EH (cell line): ENCODE measurements at places on chromosomes 16 and 17.

GRCh38 chr16:24555346-24555872 lies 16.0 kb downstream of the RBBP6 start:
- no peak for DNase-seq

DNA sequence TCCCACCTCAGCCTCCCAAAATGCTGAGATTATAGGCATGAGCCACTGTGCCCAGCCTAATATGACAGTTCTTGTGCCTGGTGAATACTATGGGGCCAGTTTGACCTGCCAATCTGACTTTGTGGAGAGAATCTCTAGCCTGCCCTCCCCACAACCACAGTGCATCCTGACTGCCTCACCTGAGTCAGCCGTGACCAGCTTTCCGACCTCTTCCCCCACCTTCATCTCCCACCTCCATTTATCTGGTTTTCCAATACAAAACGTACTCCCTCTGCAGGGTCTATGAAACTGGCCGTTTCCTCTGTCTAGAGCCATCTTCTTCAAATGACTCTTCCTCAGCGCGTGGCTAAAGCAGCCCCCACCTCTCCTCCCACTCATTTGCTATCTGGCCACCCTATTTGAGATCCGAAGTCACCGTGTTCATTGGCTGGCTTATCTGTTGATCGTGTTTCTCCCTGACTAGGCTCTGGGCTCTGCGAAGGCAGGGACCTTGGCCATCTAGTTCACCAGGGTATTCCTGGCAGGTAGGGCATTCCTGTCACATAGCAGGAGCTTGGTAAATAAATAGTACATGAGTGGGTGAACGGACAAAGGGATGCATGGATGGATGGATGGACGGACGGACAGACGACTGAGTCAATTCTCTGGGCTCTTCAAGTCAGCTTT lies 22.3 kb upstream of the PLLP start:
- no peak for DNase-seq

GRCh38 chr17:65290616-65291015 lies 153.4 kb downstream of the RGS9 start:
- DNase-seq = no peak

- DNase-seq = peak; percentile 49
These were observed 4.8 kb downstream of the EMP2 start for GRCh38 chr16:10575506-10576130.

DNA sequence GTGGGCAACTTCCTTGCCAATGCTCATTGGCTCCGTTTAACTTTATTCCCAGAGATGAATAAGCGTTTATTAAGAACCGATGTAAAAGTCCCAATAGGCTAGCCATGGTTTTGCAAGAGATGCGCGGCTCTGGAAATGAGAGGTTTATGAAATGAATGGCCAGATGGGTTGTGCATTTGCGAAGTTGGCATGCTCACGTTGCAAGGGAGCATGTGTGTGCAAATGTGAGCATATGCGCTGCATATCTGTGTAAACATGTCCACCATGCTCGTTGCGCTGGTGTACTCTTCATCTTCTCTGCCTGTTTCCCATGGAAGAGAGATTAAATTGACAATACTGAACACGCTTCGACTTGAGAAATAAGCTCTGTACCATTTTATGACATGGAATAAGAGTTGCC lies 848.6 kb upstream of the RBFOX1 start:
- DNase-seq = no peak

DNA sequence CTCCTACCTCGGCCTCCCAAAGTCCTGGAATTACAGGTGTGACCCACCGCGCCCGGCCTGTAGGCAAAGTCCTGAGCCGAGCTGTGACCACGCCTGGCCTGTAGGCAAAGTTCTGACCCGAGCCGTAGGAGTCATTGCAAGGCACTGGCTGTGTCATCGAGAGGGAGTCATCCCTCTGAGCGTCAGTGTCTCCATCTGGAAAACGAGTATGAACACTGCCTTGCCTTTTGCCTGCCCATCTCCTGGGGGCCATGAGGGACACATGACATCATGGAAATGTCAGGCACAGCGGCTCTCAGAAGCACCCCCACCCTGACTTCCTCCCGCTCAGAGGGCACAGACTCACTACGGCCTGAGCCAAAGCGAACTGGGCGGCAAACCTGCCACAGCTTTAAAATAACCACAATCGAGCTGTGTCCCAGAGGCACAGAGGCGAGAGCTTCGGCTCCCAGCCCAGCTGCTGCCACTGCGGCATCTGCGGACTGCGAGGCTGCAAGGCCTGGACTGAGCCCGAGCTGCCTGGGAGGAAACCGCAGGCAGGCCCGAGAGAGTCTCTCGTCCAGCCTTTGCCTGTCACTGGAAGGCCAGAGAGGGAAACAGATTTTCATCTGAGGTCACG lies 50.8 kb downstream of the RPH3AL start:
- no peak for DNase-seq

DNA sequence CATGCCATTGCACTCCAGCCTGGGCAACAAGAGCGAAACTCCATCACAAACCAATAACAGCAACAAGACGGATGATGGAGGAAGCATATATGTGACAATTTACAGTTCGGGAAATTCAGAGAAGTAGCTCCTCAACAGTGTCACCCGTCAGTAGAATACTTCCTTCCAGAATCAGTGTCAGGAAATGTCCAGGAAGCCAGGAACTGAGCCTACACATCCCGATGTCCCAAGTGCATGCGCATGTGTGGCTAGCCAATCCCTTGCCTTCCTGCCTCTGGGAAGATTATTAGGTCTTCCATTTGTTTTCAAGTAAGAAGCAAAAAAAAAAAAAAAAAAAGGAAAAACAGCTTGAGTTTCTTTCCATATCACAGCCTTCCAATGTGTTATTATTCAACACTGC lies 1.4 kb upstream of the PITPNC1 start:
- peak; percentile 26 for DNase-seq

- no peak for DNase-seq
These were observed 92.0 kb upstream of the ASIC2 start for GRCh38 chr17:33385133-33385532.

DNA sequence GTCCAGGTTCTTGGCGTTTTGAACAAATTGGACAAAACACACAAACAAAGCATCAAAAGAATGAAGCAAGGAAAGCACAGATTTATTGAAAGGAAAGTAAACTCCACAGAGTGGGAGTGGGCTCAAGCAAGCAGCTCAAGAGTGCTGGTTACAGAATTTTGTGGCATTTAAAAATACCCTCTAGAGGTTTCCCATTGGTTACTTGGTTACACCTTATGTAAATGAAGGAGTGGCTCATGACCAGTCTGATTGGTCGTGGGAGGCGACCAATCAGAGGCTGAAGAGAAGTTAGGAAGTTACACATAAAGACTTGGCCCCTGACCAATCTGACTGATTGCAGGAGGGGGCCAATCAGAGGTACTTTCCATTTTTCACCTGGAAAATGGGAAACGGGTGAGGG lies 1373.8 kb upstream of the GOT2 start:
- DNase-seq = peak; percentile 4

- peak; percentile 77 for DNase-seq
These were observed 19.9 kb upstream of the GPATCH8 start for GRCh38 chr17:44522883-44523671.

DNA sequence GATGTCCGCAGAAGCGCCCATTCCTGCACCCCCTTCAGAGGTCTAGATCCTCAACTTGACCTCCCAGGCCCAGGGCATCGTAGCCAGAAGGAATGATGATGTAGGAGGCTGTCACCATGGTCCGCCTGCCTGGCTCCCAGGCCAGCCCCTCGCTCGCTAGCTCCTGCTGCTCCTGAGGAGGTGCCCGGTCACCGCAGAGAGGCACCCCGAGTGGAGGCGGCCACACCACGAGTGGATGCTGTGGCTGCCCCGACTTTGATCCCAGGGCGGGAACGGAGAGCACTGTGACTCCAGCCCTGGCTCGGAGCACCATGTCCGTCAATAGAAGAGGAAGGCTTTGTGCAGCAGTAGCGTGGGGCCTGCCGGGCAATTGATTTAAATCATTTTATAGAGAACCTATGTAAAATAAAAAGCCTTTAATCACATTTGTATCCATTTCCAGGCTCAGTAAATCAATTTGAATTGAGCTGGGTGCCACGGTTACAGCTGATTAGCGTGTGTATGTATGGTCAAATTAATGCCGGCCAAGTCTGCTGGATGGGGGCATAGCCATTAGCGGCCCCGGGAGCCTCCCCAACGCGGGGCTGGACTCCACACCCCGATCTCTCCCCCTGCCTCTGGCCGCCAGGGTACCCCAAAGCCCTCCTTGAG lies 122.6 kb upstream of the GSE1 start:
- DNase-seq = no peak

GRCh38 chr16:81641395-81642106 lies 137.5 kb upstream of the PLCG2 start:
- no peak for DNase-seq

GRCh38 chr17:17401271-17401781 lies 75.5 kb upstream of the MED9 start:
- DNase-seq = peak; percentile 62

DNA sequence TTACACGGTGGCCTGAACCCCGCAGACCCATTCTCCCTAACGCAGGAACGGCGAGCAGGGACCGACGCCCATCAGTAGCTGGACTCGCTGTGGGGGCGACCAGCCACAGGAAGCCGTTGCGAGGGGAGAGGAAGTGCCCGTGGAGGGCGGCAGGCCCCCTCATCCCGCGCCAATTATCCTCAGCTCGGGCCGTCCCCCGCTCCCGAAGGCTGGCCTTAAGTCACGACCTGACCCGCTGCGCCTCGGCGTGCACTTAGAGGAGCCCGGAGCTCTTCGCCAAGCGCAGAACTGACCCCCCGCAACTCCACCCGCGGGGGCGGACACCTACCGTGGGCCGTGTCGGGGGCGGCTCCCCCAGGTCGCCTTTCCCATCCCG lies 401 bp downstream of the ARL16 start:
- no peak for DNase-seq

- no peak for DNase-seq
These were observed 1.2 kb downstream of the MYH11 start for GRCh38 chr16:15855704-15856003.

DNA sequence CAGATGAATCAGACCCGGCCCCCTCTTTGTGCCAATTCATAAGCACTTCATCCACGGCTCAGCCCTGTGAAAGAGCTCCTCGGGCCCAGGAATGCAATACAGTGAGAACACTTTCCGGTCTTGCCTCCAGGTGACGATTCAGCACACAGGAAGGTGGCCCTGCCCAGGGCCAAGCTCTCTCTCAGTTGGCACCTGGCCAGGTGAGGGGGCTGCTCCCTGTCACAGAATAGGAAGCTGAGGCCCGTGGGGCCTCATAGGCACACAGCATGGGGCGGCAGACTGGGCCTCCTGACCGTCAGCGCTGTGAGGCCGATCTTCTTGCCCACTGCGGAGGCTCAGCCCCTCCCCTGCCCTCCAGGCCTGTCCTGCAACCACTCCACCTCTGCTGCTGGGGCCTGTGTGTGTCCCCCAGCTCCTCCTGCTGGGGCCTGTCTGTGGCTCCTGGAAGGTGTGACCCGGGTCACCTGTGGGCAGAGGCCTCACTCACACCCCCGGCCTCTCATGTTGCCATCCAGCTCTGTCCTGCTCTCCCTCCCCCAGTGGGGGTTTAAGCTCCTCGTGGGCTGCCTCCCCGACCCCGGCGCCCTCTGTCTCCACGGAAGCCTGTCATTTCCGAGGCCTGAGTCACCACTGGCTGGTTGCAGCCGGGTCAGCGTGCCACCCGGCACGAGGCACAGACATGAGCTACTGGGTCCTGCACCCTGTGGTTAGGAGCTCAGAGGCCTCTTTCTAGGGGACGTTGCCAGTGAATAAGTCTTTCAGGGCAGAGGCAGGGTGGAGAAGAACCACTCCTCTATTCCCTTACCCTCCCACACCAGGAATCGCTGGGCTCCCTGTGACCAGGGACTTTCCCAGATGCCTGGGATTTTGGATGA lies 114.4 kb downstream of the SEC14L1 start:
- peak; percentile 95 for DNase-seq

GRCh38 chr17:48074322-48075081 lies 26.3 kb downstream of the NFE2L1 start:
- DNase-seq = peak; percentile 83

DNA sequence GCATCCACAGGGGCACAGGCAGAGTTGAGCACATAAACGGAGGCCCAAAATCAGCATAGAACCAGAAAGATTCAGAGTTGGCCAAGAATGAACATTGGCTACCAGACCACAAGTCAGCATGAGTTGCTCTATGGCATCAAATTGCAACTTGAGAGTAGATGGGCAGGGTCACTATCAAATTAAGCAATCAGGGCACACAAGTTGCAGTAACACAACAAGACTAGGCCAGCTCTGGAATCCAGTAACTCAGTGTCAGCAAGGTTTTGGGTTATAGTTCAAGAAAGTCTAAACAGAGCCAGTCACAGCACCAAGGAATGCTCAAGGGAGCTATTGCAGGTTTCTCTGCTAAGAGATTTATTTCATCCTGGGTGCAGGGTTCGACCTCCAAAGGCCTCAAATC lies 12.9 kb downstream of the G6PC1 start:
- DNase-seq = no peak

- DNase-seq = no peak
These were observed 2.9 kb upstream of the KATNB1 start for GRCh38 chr16:57732714-57733113.

DNA sequence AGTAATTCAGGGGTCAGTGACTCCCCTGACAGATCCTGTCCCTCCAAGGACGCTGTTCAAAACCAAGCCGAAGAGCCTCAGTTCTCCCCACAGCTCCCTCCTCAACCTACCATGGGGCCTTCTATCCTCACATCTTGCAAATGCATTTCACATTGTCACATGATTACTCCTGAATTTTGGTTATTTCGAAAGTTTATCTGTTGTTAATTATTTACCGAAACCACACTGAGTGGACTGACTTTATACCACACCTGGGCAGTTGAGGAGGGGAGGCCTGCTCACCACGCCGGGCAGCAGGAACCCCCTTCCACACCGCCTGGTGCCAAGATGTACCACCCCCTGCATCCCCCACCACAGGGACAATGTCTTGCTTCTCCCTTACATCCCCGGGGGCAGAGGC lies 4.7 kb downstream of the TIMP2 start:
- no peak for DNase-seq

GRCh38 chr17:44977814-44978550 lies 9.9 kb upstream of the C1QL1 start:
- DNase-seq = no peak

DNA sequence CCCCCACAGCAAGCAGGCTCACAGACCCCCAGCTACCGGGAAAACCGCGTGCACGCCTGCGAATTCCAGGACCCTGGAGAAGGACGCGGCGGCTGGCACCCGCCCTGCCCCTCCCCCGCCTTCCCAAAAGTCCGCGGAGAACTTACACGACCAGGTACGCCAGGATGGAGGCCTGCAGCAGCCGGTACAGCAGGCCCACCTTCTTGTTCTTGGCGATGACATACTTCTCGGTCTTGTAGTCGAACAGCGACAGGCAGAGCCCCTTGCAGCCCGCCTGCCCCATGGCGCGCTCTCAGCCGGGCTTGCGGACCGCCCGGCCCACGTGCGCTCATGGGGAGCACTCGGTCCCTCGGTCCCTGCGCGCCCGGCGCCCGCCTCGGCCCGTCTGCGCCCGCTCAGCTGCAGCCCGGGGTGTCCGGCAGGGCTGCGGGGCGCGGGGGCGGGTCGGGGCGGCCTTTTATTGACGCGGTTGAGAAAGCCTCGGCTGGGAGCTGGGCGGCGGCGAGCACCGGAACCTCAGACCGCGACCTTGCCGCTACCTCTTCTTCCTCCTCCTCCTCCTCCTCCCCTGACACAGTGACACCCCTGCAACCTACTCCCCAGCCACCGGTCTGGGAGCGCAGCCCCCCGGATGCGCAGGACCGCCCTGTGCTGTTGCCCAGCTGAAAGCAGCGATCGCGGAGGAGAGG lies at the start of gene P2RX5:
TSS of gene P2RX5 (minus strand) at position 433 of the 689 bp plus-strand sequence. CDS start at position 283, 150 bp downstream.
- DNase-seq = peak; percentile 25
